Amniotic epithelial cell (primary cell): ENCODE measurements at places on chromosomes 3 and 15.

DNA sequence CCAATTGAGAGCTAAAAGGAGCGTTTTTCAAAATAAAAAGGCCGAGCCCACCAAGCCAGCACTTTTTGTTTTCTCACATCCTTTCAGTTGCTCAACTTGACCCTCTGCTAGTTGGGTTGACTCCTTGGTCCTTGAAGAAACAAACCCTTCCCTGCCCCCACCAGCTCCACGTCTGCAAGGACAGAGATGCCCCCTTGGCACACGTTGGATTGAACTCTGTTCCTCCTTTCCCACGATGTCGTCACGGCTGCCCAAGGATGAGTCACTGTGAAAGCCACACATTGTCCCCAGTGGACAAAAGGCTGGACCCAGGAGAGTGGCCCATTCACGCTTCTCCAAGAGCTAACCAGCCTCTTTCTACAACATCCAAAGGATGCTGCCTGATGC is 43.0 kb upstream of the SPATA12 start:
- no peak for DNase-seq

DNA sequence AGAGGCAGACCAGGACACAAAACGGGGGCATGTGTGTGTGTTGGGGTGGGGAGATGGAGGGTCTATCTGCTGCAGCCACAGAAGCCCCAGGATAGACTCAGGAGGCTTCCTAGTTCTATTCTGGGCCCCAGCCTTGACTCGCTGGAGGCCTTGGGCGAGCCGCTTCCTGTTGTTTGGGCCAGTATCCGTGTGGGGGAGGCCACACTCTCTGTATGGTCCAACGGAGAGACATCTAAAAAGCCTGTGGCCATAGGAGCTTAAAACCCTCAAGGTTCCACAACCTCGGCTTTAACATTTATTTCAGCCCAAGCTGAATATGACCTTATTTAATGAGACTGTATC is 32.8 kb downstream of the POC1A start:
- DNase-seq = no peak

DNA sequence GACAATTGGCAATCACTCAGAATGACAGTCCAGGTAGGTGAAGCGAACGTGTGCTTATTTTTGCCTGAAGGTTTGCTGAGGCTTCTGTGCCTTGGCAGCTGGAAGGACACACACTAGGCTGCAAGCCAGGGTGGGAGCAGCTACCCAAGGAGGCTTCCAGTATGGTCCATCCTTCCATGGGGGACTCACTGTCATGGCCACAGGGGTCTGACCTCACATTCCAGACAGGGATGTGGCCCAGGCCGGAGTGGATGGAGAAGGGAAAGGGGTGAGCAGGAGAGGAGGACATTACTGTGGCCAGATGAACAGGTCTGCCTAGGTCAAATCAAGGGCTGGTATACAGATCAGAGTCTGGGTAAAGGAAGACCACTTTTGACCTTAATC is 247.7 kb downstream of the ADAMTS17 start:
- DNase-seq = no peak

DNA sequence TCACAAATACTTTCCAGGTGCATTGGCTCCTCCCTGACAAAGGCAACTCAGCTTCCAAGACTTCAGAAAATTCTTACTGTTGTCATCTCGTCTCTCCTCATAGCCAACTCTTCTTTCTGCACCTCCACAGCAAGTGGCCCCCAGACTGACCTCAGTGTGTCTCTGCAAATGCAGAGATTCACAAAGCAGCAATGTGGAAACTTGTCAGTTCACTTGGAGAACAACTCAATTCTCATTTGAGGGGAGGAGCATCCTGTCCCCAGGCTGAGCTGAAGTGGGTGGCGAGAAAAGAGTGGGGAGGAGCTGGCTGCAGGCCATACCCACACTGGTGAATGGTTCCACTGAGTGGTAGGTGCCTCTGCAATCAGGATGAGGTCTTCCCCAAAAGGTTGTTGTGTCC is 248.7 kb upstream of the IL12A start:
- DNase-seq = no peak

DNA sequence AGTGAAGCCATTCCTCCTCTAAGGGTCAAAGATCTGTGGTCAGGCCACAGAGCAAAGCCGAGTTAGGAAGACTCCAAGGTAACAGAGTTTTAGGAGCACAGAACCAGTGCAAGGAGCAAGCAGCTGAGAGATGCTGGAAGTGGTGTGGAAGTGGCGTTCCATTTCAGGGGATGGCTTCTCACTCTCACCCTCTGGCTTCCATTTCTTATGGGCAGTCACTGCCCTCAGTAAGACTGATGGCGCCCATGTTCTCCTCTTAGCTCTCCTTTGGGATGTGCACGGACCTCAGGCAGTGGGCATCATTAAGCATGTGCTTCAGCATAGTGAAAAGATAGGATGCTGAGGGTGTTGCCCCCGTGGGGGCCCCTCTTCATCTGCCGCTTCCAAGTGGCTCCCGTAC is 90.3 kb downstream of the ASB7 start:
- no peak for DNase-seq

DNA sequence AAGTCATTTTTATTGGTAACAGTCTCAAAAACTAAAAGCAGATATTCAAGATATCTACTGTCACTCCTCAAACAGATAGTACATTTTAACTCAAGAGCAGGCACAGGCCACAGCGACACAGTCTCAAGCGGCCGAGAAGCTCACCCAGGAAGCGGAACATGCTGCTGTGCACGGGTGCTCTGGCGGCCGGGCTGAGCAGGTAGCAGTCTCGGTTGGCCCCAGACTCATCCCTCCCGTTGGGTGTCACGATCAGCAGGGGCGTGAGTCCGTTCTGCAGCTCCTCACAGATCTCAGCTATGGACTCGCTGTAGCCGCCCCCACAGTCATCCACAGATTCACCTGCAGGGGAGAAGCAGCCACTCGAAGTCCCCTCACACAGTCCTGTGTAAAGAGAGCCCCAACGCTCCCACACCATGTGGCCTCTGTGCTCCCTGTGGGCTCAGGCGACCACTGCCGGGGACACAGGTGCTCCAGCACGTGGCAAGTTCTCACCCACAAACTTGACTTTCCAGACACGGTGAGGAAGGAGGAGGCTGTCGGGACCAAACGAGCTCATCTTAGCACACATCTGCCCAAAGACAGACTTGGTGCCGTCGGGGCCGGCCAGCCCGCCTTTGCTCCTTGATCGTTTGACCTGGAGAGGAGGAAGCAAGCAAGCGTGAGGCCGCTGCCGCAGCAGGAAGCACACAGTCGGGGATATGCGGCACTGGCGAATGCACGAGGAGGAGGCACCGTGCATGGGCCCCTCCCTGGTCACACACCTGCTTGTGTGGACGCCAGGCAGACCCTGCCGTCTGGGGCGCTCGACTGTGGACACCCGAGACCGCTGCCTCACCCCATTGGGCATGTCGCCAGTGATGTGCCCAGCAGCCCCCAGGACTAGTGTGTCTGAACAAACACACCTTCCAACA is 17.7 kb upstream of the OCA2 start:
- DNase-seq = no peak

DNA sequence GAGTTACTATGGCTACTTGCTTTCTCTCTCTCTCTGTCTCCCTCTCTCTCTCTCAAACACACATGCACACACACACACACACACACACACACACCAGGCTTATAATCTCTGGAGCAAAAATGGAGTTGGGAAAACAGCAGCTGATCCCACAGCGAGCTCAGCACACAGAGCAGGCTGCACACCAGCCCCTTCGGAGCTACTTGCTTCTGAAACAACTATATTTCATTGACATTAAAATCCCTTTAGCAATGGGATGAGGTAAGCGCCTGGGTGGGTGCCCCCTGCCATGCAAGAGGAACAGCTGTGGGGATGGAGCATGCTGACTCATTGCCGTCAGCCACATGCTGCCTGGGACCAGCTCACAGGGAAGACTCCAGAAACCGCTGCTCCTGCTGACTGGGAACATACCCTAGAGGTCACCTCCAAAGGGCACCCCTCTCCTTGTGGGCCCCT is 45.7 kb downstream of the B3GNT5 start:
- DNase-seq = peak; percentile 94
